ENCODE measurements at places on chromosomes 16 and 17.

- no peaks in the 10 kb centered on the region for H3K27me3 ChIP-seq
- no peaks in the 10 kb centered on the region for H3K36me3 ChIP-seq
- no peak overlapping the region for H3K27ac ChIP-seq
- peaks cover 7% of the 10 kb centered on the region for H3K4me1 ChIP-seq
These were observed 51.8 kb downstream of the SOCS3 start for GRCh38 chr17:78307887-78308638.

GRCh38 chr17:30717291-30718098, 107.0 kb downstream of the CRLF3 start:
- peaks cover 12% of the 10 kb centered on the region for H3K36me3 ChIP-seq
- DNase-seq: no peak
- no peaks in the 10 kb centered on the region for H3K4me1 ChIP-seq
- no peak overlapping the region for H3K27ac ChIP-seq
- no peak overlapping the region for H3K4me3 ChIP-seq

GRCh38 chr17:57458718-57459285, 202.5 kb downstream of the MSI2 start:
- no peak overlapping the region for H3K4me3 ChIP-seq
- peaks cover 41% of the 10 kb centered on the region for H3K4me1 ChIP-seq
- peaks cover 4% of the 10 kb centered on the region for H3K36me3 ChIP-seq
- no peaks in the 10 kb centered on the region for H3K27me3 ChIP-seq
- no peak for DNase-seq

GRCh38 chr16:1153480-1154160, 714 bp downstream of the CACNA1H start:
- peaks cover 17% of the 10 kb centered on the region for H3K4me1 ChIP-seq
- H3K27me3 ChIP-seq: peaks cover 34% of the 10 kb centered on the region
- H3K27ac ChIP-seq: no peak overlapping the region
- no peak for DNase-seq
- H3K4me3 ChIP-seq: no peak overlapping the region

DNA sequence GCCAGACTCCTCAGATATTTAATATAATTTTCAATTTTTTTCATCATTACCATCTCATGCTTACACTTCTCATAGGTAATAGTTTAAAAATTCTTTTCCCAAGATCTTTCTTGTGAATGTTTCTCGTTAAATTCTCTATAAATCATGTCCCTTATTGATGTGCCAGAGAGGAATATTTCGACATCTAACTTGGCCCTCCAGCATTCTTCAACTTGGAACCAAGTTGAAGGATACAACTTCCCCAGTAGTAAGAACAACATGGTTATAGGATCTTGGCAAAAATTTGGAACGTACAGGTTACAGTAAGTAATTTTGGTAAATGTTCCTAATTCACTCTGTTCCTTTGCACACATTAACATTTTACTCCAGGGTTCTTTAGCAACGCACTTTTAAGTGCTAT, 731.8 kb downstream of the CDH11 start:
- no peak overlapping the region for H3K27ac ChIP-seq
- H3K4me1 ChIP-seq: peaks cover 27% of the 10 kb centered on the region
- no peaks in the 10 kb centered on the region for H3K27me3 ChIP-seq
- no peaks in the 10 kb centered on the region for H3K36me3 ChIP-seq
- H3K4me3 ChIP-seq: no peak overlapping the region
- DNase-seq: no peak

DNA sequence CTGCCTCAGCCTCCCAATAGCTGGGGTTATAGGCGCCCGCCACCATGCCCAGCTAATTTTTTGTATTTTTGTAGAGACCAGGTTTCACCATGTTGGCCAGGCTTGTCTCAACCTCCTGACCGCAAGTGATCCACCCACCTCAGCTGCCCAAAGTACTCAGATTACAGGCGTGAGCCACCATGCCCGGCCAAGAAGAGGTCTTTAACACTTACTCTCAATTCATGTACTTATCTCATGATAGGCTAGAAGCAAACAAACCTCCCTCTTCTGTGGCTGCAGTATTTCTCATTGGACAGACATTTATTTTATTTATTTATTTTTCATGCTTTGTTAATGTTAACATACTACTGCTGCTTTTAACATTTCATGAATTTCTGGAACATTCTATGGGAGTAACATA, 7.0 kb upstream of the NT5C start:
- no peak for DNase-seq
- H3K36me3 ChIP-seq: peaks cover 19% of the 10 kb centered on the region
- H3K27ac ChIP-seq: peak overlapping the region; percentile 43
- no peak overlapping the region for H3K4me3 ChIP-seq

DNA sequence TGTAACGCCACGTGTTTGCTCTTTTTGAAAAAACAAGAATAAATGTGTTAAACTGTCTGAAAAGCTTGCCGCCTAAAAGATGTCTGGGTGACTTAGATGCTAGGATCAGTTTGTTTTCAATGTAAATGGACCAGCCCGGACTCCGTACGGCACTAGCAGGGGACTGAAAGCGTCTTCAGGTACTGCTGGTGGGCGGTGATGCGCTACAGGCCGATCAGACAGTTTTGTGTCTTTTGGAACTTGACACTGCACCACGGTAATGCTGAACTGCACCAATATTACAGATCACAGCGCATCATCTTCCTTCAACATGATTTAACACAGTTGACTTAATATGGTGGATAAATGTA, 727 bp upstream of the MBTPS1 start:
- H3K27ac ChIP-seq: peak overlapping the region; percentile 82
- peaks cover 20% of the 10 kb centered on the region for H3K4me1 ChIP-seq

DNA sequence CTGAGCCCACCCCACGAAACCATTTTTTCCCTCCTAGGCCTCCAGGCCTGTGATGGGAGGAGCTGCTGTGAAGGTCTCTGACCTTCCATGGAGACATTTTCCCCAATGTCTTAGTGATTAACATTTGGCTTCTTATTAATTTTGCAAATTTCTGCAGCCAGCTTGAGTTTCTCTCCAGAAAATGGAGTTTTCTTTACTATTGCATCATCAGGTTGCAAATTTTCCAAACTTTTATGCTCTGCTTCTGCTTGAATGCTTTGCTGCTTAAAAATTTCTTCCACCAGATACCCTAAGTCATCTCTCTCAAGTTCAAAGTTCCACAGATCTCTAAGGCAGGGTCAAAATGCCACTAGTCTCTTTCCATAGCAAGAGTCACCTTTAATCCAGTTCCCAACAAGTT, 12.9 kb upstream of the MYH4 start:
- DNase-seq: no peak
- no peaks in the 10 kb centered on the region for H3K27me3 ChIP-seq
- no peak overlapping the region for H3K4me3 ChIP-seq
- H3K4me1 ChIP-seq: no peaks in the 10 kb centered on the region
- H3K27ac ChIP-seq: no peak overlapping the region
- peaks cover 2% of the 10 kb centered on the region for H3K36me3 ChIP-seq

DNA sequence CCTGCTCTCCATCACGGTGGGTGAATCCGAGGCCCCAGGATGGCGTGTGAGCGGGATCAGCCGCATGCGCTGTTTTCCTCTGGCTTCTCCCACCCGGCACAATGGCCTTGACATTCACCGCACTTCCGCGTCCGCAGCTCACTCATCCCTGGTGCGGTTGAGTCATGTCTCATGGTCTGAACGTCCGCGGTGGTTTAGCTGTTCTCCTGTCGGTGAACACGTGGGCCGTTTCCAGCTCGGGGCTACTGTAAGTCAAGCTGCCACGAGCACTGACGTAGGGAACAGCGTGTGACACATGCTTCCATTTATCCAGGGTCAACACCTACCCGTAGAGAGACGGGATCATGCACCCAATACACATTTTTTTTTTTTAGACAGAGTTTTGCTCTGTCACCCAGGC, 15.3 kb upstream of the CACNA1H start:
- no peak overlapping the region for H3K4me3 ChIP-seq
- no peak overlapping the region for H3K27ac ChIP-seq
- peaks cover 9% of the 10 kb centered on the region for H3K27me3 ChIP-seq
- DNase-seq: no peak
- H3K36me3 ChIP-seq: no peaks in the 10 kb centered on the region
- H3K4me1 ChIP-seq: no peaks in the 10 kb centered on the region

DNA sequence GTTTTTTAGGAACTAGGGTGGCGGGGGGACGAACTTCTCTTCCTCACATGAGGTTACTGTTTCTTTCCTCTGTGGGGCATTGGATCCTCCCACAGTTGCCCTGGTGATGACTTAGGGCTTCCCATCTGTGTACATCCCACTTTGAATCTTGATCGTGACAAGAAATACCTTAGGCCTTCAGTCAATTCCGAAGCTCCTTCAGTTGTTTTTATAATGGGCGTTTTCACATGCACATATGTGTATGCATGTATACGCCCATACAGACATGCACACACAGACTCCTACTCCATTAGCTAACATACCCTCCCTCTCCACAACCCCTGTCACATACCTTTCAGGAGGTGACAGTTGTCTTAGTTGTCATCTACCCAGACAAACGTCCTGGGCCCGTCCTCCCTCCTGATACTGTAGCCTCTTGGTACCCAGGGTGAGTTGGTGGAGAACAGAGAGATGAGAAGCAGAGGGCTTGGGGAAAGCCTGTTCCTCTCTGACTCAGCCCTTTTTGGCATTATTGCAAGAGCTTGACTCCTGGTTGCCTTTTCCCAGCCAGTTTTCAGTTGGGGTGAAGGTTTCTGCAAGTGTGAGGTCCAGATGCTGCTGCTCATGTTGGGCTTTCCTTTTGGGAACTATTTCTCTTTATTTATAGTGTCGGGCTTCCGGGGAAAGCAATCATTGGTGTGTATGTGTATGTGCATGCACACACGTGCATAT, 2.2 kb upstream of the AOC2 start:
- peaks cover 22% of the 10 kb centered on the region for H3K36me3 ChIP-seq
- no peaks in the 10 kb centered on the region for H3K4me1 ChIP-seq
- DNase-seq: no peak
- H3K27ac ChIP-seq: no peak overlapping the region
- no peaks in the 10 kb centered on the region for H3K27me3 ChIP-seq
- no peak overlapping the region for H3K4me3 ChIP-seq

DNA sequence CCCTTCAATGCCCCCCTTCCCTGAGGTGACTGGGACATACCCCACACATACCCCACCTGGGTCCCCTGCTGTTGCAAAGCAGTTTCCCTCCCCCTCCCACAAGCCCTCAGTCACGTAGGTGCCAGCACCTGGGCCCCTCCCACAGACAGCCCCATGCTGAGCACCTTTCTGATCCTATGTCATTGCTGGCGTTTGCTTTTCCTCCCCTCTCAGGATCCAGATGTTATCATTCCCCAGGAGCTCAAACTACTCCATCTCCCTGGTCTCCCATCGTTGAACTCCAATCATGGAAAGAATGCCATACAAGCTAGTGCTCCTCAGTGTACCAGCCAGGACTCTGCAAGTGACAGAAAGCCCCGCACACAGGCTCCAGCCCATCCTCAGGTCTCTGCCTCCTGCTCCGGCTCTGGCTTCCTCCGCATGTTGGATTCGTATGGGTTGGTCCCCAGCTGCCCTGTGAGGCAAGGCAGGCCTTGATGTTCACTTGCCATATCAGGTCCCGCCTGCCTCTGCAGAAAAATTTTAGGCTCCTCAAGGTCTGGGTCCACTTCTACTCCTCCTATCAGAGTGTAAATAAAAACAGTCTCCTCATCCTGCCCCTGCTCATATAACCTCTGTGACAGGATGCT, 31.4 kb upstream of the MED9 start:
- DNase-seq: no peak
- no peak overlapping the region for H3K4me3 ChIP-seq
- H3K27ac ChIP-seq: no peak overlapping the region
- peaks cover 1% of the 10 kb centered on the region for H3K27me3 ChIP-seq

DNA sequence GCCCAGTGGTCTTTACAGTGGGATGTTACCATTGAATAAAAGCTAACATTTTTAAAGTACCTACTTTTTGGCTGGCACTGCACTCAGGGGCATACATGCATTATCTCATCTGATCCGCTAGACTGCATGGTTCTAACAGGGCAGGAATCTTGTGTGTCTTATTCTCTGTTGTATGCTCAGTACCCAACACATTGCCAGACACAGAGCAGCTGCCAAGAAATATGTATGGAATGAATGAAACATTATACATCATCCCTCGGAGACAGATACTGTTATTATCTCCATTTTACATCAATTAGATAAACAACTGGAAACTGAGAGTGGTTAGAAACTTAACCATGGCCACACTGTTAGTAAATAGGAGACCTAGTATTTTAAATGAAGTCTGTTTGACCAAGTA, 74.1 kb upstream of the CDH11 start:
- no peak overlapping the region for H3K4me3 ChIP-seq
- H3K27ac ChIP-seq: no peak overlapping the region
- peaks cover 2% of the 10 kb centered on the region for H3K27me3 ChIP-seq

DNA sequence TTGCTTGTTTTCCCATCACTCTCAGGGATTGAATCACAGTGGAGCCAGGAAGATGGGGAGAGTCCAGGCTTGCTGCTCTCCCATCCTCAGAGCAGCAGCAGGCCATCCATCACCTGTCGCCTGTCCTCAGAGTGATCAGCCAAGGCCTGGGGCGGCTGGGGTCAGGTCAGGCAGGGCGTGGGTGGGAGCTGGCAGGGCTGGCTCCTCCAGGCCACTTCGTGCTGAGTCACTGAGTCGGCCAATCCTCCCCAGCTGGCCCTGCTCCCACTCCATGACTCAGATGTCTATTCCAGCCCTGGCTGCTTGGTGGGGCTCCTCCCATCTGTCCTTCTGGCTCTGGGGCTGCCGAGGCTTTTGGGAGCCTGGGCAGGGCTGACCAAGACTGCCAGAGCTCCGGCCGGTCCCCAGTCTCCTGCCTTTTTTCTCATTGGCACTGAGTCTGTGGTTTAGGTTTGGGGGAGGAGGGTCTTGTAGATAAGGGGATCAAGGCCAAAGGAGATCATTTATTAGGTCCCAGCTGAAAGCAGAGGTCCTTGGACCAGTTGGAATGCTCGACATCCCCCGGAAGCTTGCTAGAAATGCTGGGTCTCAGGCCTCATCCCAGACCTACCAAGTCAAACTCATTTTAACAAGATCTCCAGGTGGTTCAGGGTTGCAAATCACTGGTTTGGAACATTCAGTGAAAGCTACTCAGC, 72.7 kb downstream of the ABCC1 start:
- no peak overlapping the region for H3K4me3 ChIP-seq
- DNase-seq: peak; percentile 35
- no peaks in the 10 kb centered on the region for H3K27me3 ChIP-seq
- peak overlapping the region; percentile 73 for H3K27ac ChIP-seq
- H3K4me1 ChIP-seq: peaks cover 18% of the 10 kb centered on the region

DNA sequence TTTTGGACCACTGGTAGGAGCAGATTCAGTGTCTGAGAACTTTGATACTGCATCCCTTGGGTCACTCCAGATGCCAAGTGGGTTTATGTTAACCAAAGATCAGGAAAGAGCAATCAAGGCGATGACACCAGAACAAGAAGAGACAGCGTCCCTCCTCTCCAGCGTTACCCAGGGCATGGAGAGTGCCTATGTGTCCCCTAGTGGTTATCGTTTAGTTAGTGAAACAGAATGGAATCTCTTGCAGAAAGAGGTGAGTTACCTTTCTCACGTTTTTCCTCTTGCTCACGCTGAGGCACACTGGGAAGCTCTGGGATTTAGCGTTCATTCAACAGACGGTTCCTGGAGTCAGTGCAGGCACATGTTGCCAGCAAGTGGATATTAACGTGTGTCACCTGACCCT, 58.0 kb downstream of the NUP88 start:
- H3K27me3 ChIP-seq: no peaks in the 10 kb centered on the region
- peaks cover 5% of the 10 kb centered on the region for H3K4me1 ChIP-seq
- no peak overlapping the region for H3K27ac ChIP-seq
